ENCODE measurements at places on chromosomes 4 and X.

DNA sequence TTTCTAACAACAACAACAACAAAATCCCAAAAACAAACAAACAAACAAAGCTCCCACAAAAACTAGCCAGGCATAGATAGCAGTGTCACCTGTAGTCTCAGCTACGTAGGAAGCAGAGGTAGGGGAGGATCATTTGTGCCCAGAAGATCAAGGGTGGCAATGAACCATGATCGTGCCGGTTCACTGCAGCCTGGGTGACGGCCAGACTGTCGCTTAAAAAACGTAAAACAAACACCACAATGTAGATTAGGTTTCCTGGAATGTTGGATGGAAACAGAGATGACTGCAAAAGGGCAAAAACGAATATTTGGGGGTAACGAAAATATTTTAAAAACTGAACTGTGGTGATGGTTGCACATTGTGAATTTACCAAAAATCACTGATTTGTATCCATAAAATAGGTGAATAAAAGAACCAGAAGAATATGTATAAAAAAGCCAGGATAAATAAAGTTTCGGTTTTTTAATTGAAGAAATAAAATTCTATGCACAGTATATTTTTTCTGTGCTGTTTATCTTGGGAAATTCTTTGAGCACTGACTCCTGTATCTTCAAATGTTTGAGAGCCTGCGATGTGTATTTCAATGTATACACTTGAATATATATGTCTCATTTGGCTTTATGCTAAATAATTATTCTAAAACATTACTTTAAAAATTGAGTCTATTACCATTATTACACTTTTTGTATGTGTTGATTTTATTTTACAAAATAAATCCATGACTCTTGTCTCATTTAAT is 1477.0 kb downstream of the PCDH7 start:
- no peak for DNase-seq

GRCh38 chrX:119622356-119623232 is 16.4 kb upstream of the NKRF start:
- DNase-seq, result no peak

GRCh38 chr4:67236318-67236717 is 309.0 kb downstream of the CENPC start:
- no peak for DNase-seq

DNA sequence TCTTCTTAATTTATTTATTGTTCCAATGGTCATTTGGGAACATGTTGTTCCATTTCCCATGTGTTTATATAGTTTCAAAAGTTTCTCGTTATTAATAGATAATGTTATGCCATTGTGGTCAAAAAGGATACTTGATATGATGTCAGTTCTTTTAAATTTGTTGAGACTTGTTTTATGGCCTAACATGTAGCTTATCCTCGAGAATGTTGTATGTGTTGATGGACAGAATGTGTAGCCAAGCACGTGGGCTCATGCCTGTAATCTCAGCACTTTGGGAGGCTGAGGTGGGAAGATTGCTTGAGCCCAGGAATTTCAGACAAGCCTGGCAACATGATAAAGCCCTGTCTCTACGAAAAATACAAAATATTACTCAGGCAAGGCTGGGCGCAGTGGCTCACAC is 168.5 kb upstream of the USP38 start:
- no peak for DNase-seq

- DNase-seq, result no peak
Observed at GRCh38 chr4:73944061-73944875, 37.6 kb downstream of the PF4 start.

GRCh38 chr4:86092684-86093083 is 267.2 kb downstream of the MAPK10 start:
- no peak for DNase-seq

DNA sequence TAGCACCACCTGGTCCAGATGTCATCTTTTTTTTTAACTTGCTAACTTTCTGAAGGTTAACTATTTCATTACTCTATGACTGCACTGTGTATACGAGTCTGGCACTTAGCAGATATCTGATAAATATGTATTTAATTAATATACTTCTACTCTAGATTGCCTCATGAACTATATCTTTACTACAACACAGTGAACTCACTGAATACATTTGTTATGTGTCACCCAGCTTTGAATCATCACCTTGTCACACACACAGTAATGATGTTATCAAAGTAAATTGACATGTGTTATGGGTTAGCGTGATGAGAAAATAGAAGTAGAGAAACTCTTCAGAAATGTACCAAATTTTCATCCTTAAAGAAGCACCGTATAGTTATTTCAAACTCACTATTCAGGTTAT is 419.3 kb upstream of the ADGRL3 start:
- DNase-seq, result no peak

- no peak for DNase-seq
Observed at GRCh38 chr4:3321295-3321889, 28.6 kb downstream of the RGS12 start.

DNA sequence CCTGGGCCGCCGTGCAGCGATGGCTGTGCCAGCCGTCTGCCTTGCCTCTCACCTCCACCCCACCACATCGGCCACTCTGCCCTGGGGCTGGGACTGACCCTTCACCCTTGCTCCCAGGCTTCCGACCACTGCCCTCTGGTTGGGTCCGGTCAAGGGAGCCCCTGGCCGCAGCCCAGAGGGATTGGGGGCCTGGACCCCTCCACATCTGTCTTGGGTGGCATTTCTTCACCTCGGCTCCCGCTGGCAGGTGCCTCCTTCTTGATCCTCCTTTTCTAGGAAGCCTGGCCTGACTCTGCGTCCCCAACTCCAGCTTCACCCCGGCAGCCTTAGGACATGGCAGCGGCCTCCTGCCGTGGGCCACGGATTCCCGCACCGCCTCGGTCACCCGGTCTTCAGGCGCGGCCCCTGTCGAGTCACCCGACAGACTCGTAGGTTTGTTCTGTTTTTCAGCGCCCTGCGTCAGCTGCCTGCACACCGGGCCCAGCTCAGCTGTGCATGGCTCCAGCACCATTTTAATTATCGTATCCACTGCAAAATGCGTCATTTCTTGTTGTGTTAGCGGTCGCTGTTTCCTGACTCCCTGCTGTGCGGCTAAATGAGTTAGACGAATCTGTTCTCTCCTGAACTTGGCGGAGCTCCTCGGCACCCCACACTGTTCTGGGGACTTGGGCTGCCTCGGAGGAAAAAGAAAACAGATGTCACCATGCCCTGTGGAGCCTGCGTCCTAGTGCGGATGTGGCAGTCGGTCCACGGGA is 124.0 kb downstream of the FAM53A start:
- DNase-seq, result no peak

DNA sequence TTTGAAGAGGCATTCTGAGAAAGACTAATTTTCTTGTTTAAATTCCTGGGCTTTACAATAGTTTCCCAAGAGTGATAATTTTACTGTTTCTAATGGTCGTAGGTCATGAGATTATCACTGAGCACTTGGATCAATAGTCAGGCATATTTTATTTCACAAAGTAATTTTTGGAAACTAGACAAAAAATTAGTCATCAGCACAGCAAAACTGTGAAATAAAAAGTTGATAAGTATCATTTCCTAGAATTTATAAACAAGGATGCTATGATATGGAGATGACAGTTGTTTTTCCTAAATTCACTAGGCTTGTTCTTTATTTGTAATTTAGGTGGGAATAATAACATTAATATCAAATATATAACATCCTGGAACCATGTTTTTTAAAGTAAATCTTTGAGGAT is 33.0 kb downstream of the SULT1B1 start:
- no peak for DNase-seq

GRCh38 chr4:68011684-68012083 is 48.4 kb upstream of the TMPRSS11A start:
- no peak for DNase-seq

- DNase-seq, result no peak
Observed at GRCh38 chrX:45164021-45164621, 36.6 kb downstream of the DIPK2B start.

GRCh38 chr4:164946810-164947209 is 30.6 kb downstream of the TRIM61 start:
- no peak for DNase-seq

- no peak for DNase-seq
Observed at GRCh38 chr4:153799694-153800074, 10.8 kb upstream of the SFRP2 start.

DNA sequence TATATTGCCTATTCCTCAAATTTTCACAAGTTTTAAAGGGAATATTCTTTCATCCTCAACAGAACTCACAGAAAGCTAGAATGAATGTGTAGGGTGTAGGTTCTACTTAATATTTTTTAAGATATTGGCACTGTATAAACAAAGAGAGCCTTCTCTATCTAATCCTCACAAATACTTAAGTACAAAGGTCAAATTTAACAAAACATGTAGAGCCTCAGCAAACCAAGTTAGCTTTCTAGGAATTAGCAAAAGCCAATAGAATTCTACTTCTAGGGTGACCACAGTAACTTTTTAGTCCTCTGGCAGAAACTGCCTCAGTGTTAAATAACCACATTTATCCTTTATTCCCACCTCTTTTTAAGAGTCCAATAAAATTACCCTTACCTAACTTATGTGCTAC is 19.3 kb downstream of the DHX15 start:
- DNase-seq, result no peak

GRCh38 chr4:48727666-48728459 is 52.2 kb downstream of the FRYL start:
- no peak for DNase-seq

- DNase-seq, result no peak
Observed at GRCh38 chrX:107549504-107549903, 78.8 kb upstream of the PRPS1 start.

GRCh38 chr4:84956014-84956413 is 10.5 kb downstream of the WDFY3 start:
- no peak for DNase-seq

GRCh38 chr4:77662396-77662795 is 56.8 kb downstream of the CXCL13 start:
- DNase-seq, result no peak

GRCh38 chr4:6619116-6619465 is 21.4 kb upstream of the MRFAP1 start:
- DNase-seq, result no peak

DNA sequence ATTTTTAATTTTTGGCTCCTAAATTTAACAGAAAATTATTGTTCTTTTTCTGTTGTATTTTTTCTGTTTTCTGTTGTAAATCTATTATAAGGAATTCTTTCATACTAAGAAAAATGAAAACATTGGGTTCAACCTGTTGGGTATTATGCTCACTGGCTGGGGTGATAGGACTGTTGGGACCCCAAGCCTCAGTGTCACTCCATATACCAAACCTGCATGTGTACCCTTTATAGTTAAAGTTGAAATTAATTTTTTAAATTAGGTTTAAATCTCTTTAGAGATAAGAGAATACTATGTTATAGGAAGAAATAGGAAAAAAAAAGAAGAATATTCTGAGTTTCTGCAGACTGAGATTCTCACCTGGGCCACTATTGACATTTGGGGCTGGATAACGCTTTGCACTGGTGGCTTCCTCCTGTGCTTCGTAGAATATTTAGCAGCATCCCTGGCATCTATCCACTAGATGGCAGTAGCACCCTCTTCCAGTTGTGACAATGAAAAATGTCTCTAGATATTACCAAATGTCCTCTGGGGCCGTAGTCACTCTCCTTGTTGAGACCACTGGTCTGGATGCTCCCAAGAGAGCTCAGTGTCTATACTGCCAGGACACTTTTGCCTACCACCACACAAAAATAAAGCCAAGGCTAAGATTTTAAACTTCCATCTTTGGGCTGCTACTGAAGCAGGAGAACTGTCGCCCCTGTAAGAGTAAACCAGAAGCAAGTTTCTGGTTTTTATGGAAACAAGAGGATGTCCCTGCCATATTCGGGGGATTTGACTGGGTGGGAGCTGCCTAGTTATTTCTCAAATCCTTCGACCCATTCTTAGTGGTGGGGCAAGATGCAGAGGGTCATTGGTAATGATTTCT is 22.4 kb upstream of the CLTRN start:
- DNase-seq, result peak; percentile 36

DNA sequence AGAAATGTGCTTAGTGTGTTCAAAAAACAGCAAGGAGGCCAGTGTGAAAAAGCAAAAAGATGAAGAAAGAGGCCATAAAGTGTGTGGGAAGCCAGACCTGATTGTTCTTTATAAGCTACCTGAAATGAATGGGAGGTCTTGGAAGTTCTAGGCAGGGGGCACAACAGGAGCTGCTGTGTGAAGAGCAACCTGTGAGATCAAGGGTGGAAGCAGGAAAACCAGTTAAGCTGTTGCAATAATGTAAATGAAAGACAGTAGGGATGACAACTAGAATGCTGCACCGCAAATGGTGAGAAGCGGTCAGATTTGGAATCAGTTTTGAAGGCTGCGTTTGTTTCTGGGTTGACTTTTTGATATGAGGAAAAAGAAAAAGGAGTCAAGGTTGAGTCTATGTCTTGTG is 123.5 kb downstream of the TMEM144 start:
- DNase-seq, result no peak

GRCh38 chr4:95446173-95446572 is 102.6 kb downstream of the UNC5C start:
- no peak for DNase-seq

DNA sequence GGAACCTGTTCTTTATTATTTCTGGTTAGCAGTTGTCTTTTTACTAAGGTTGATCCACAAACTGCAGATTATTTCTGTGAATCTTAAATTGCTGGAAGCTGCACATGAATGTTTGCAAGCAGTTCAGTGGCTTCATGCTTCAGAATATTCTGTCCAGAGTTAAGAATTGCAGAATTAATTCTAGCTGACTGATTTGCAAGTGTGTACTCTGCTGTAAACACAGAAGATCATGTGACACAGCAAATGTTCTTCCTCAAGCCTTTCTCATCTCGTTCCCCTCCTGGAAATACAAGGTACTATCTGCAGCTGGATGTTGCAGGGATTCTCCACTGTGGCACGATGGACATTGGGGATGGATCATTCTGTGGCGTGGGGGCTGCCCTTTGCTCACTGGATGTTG is 16.8 kb upstream of the CLTRN start:
- no peak for DNase-seq

Measured in activated naive CD4-positive, alpha-beta T cell treated with anti-CD3 and anti-CD28 coated beads, Interleukin-2, amount 50 U/mL, for 16 hours (primary cell).